Muscle of arm (tissue), 14 donors: ENCODE measurements at places on chromosomes 3 and 15. TPM values are rescaled to one million over a fixed set of nuclear protein-coding genes. Genes with fewer than 3 reads are reported as not detected.

Gene CPNE4
- 0.27 TPM for polyA plus RNA-seq

DNA sequence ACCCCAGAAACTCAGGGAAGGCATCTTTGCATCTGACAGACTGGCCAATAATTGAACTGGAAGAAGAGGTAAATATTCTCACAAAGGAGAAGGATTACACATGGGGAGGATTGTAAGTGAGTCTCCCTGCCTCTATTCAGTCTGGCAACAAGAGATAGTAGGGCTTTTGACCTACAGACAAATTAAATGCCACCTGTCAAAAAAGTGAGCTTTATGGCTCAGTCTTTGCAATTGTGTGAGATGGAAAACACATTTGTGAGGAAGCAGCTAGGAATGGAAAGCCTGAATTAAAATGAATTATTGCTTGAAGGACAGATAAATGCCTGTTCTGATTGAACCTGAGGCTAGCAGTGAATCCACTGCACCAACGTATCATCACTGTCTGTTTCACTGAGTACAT is 173.3 kb upstream of the GOLIM4 start:
- no peak for DNase-seq

DNA sequence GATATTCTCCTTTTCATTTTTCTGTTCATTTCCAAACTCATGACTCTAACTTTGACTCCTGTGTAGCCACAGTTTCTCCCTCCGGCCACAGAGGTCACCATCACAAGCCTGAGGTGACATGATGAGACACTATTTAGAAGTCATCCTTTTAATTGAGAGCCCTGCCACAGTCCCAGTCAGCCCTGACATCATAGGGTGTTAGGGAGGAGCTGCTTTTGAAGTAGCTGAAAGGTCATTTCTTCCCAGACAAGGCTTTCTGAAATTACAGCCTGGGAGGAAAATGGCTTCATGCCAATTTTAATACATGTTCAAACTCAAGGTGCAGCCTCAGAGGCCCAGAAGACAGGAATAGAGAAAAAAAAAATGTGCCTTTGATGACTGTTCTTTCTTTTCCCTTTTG is 532.8 kb upstream of the TGFBR2 start:
- no peak for DNase-seq

GRCh38 chr3:197006446-197006845 is 23.2 kb downstream of the MELTF start:
- no peak for DNase-seq

DNA sequence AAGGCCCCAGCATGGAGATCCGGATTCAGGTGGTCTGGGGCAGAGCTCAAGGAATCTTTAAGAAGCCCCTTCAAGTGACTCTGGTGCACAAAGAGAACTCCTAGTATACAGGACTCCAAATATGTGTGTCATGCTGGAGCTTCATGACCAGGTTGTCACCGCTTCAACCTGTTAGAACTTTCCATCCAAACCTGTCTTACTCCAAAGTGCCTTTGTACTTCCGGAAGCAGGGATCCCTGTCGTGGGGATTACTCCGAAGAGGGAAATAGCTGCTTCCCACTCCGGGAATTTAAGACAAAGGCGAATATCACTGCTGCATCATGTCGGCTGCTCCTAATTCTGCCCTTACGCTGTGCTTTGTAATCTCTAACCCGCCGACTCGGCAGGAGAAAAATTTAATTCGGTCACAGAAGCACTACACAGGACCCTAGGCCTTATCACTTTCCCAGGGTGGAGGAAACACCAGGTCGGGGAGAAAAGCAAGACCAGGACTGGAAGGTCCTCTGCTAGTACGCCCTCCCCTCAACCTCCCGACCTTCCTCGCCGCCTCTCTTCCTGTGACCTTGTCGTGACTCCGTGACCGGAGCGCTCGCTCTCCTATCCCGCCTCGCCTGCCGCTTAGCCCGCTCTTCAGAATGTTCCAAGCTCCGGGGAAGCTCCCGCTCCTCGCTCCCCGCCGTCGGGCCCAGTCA is 730 bp downstream of the HIGD1A start:
- no peak for DNase-seq

DNA sequence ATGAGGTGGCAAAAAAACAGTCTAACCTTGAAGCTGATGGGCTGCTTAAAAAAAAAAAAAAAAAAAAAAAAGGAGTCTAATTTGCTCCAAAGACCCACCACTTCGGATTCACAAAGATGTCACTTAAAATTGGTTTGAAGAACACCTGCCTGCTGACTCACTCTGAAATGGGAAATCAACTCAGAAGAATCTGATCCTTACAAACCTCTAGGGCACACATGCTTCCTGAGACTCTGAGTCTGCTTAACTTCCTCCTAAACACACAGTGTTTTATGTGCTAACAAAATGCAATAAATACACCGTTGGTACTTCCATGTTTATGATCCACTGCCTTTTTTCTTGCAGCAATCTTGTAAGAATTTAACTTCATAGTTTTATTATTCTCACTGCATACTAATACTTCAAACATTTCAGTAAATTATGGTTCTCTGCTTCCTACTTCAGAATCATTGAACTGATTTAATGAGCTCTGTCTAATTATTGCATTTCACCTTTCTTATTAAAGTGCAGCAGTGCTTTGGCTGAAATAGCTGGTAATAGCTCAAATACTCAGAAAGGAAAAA is 73.0 kb upstream of the FRMD4B start:
- DNase-seq: no peak

GRCh38 chr15:101464256-101464998 is 25.1 kb downstream of the PCSK6 start:
- no peak for DNase-seq
